ENCODE measurements at places on chromosomes 4 and X.

DNA sequence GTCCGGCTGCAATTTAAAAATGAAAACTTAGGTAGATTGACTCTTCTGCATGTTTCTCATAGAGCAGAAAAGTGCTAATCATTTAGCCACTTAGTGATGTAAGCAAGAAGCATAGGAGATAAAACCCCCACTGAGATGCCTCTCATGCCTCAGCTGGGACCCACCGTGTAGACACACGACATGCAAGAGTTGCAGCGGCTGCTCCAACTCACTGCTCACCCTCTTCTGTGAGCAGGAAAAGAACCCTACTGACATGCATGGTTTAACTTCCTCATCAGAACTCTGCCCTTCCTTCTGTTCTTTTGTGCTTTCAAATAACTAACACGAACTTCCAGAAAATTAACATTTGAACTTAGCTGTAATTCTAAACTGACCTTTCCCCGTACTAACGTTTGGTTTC lies 41.0 kb downstream of the MAP7D3 start:
- DNase-seq, result no peak

GRCh38 chr4:41693629-41694028 lies 54.9 kb downstream of the PHOX2B start:
- no peak for DNase-seq

DNA sequence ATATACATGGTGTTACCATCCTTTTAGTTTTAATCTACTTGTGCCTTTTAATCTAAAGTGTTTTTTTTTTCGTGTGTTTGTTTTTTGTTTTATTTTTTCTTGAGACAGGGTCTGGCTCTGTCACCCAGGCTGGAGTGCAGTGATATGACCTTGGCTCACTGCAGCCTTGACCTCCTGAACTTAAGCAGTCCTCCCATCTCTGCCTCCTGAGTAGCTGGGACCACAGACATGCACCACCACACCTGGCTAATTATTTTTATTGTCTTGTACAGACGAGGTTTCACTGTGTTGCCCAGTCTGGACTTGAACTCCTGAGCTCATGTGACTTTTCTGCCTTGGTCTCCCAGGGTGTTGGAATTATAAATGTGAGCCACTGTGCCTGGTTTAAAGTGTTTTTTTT lies 33.1 kb downstream of the BMP2K start:
- DNase-seq, result no peak

DNA sequence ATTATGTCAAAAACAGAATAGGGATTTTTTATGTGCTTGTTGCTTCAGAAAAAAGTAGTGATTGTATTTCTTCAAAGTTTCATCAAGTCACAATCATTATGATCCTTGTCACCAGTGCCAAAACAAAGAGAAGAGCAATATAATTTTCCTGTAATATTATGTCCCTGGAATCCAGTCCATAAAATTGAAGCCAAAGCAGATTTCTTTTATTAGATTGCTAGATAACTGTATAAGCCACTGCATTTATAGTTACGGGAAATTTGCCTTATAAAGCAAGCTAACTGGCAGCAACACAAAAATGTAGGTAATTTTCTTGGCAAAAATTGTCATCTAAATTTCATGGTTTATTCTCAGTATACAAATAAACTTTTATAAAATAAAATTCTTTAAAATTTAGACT lies 296.1 kb upstream of the ANKRD50 start:
- no peak for DNase-seq

DNA sequence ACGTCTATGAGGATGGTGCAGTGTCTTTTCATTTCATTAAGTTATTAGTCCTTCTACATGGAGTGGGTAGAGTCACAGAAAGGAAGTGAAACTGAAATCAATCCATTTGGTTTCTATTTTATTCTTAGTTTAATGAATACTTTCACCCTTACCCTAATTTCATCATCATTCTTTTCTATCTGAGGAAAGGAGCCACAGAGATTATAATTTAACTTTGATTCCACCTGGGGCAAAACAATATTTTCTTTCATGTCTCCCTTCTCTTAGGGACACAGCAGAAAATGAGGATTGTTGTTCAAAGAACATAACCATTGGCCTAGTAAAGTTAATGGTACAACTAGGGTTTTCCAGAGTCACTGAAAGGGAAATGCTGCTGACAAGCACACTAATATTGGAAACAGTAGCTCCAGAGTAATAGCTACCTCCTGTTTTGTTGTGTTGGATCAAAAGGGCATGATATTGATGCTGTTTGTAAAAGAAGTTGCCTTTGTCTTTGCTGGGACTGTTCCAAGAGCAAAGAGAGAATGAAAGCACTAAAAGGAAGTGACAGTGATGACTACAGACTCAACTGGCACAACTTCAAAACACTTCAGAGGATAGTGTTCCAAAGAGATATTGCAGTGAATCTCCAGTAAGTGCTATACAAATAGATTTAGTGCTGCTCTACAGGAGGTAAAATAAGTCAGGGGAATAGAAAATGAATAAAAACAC lies 247.1 kb upstream of the PITX2 start:
- DNase-seq, result no peak

GRCh38 chrX:13752646-13753045 lies 18.1 kb downstream of the OFD1 start:
- no peak for DNase-seq

GRCh38 chr4:81442484-81443085 lies 29.1 kb downstream of the RASGEF1B start:
- DNase-seq, result no peak

DNA sequence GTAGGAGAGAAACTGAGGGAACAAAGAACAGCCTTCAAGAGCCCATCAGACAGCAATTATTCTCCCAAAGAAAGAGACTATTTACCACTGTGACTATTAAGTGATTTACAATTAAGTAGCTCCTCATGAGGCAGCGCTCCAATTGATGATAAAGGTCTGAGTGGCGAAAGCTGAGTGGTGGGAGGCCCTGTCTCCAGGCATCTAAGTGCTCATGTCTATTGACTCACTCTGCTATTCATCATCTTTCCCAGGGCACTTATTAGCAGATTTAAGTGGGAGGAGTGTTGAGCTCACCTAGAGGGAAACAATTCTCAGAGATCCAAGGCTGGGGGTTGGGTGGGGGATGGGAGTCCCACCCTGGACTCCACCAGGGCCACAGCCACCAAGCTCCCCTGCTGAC lies 23.3 kb downstream of the AMER1 start:
- DNase-seq, result no peak

DNA sequence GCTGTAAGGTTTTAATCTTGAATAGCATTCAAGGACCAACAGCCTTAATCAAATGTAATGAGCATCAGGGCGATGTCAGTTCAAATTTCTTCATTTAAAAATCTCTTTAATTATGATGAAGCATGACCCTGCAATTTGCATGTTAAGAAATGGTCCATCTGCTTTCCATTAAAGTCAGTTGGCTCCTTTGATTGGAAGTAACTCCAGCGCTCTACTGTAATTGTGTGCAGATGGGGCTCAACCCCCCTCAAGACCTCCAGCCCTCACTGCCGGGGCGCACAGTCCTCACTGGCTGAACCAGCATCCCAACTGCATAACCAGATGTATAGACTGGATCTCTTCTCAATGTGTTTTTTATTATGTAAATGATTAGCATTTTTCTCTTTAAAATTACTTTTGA lies 126.9 kb downstream of the VCX3B start:
- no peak for DNase-seq

DNA sequence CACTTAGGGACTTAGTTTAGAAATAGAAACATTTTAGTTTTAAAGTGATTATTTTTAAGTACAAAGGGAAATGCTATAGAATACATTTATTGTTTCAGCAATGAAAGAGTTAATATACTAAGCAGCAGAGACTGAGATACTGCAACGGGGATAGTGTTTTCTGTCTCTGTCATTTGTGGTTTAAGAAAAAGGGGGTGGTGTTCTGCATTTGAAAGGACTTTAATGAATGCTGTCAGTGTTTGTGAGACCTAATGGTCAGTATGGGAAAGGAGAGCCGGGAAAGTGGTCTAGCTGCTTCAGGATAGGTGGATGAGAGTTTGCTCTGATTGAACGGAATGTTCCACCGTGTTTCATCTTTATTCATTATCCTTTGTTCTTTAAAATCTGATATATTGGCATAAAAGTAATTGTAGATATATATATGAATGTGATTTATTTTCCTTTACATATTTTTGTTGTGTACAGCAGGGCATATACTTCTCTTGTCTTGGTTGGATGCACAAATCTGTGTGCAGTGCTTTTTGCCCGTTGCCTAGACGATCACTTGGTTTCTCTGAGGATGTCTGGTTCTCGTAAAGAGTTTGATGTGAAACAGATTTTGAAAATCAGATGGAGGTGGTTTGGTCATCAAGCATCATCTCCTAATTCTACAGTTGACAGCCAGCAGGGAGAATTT lies at the start of gene KLHL5:
TSS of gene KLHL5 (plus strand) at position 139 of the 676 bp plus-strand sequence. CDS start at position 560, 421 bp downstream.
- DNase-seq, result no peak

- no peak for DNase-seq
These were observed 39.8 kb downstream of the GRIA3 start for GRCh38 chrX:123223859-123224258.

GRCh38 chrX:149004936-149005335 lies 500.2 kb downstream of the IDS start:
- no peak for DNase-seq

DNA sequence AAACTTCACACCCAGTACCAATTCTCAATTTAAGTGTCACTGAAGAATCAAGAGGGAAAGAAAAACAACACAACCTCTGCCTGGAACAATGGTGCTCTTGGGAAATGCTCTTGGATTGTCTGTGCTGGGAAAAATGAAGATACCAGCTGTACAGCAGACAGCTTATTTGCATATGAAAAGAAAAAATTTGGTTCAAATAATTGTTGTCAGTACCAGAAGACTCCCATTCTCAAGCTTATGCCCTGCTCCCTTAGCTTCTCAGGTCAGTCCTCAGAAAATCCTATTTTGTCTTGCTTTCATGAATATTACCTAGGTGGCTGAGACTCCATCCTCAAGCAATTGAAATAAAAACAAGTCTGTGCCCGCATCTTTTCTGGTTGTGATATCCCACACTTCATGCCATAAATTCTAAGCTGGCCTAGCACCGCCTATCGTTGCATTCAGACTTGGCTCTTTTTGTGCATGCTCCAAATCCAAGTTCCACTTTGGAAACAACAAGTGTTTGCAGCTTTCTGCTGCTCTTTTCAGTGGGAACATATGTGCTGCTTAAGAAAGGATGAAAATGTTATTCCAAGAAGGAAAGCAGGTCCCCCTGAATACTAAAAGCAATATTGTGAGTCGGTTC lies 431.6 kb downstream of the INPP4B start:
- no peak for DNase-seq

- no peak for DNase-seq
These were observed 85.4 kb upstream of the PACRGL start for GRCh38 chr4:20614816-20615215.

DNA sequence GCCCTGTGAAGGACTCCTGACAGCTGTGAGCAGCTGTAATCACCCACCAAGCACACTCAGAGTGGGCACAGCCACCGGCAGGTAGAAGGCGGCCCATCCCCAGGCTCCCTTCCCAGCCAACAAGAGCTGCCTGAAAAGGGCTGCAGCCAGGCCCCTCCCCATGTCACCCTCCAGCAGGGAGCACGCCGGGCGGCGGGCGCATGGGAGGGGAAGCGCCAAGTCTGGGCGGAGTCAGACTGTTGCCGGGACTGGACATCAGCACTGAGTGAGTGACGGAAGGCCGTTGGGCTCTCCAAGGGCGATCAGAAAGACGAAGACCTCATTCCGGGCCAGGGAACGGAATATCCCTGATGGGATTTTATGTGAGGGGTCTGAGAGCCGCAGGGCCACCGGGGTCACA lies 82.1 kb downstream of the PPP2R2C start:
- DNase-seq, result no peak

DNA sequence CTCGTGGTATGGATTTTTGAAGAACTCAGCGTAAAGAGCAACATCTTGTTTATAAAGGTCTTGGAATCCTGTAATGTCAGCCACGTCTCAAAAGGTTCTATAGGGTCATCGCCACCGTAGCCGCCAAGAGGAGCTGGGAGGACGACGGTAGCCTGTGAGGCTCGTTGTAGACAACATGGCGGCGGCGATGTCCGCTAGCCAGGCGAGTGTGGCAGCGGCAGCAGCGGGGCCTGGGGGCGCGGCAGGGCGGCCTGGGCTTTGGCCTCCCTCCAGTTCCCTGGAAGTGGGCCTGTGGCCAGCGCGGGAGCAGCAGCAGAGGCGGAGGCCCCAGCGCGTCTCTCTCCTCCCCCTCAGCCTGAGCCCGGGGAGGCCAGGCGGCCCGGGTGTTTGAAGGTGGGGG lies 143.5 kb upstream of the PBDC1 start:
- no peak for DNase-seq

DNA sequence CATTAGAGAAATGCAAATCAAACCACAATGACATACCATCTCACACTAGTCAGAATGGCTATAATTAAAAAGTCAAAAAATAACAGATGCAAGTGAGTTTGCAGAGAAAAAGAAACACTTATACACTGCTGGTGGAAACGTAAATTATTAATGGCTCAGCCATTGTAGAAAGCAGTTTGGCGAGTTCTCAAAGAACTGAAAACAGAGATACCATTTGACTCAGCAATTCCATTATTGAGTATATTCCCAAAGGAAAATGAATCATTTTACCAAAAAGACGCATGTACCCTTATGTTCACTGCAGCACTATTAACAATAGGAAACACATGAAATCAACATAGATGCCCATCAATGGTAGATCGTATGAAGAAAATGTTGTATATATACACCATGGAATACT lies 75.0 kb downstream of the NAA11 start:
- DNase-seq, result no peak

DNA sequence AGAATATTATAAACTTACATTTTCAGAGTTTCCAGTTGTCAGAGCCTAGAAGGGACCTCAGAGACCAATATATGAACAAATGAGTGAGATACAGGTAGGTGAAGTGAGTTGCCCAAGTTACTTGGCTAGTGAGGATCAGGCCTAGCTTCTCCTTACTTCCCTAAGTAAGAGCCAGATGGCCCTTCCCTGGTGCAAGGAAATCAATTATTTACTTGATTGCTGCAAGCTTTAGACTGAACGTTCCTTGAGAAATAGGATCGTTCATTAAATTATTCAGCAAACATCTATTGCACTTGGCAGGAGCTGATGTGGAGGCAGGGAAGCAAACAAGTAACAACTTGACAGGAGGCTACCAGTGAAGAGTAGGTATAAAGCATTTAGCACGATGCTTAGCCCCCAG lies 117.8 kb downstream of the EFHC2 start:
- DNase-seq, result no peak

DNA sequence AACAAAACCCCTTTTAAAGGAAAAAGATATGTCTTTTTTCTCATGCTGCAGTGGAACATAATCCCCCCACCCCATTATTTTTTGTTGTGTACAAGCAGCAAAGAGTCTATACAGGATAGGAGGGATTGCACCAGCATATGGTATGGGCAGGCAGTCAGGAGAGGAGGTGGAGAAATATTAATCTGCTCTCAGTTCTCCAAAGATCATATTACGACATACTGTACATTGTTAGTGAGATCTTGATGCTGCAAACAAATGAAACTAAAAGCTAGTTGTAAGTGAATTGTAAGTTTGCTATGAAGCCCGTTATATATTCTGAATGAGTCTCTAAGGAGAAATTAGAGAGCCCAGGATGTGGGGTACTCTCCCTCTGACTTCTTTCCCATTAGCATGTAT lies 75.3 kb downstream of the RAPGEF2 start:
- DNase-seq, result no peak

Measured in activated CD4-positive, CD25-positive, alpha-beta regulatory T cell (primary cell).